Pons (tissue), 1 donor: ENCODE measurements at places on chromosomes 2 and 18.

DNA sequence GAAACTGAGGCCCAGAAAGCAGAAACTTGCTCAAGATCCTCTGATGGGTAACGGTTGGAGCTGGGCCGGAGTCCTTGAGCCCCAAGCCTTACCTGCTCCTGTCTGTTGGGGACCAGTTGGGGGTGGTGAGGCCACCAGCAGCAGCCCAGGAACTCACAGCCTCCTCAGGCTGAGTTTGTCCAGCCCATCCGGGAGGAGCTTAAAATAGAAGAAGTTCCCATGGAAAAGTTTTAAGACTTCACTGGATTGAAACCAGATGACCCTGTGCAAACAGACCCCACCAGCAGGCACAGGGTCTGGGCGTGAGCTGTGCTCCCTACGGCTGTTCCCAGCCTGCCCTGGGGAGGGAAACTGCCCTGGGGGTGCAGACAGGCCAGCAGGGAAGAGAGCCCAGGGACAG lies 40.6 kb upstream of the FOSL2 start:
- DNase-seq = no peak

DNA sequence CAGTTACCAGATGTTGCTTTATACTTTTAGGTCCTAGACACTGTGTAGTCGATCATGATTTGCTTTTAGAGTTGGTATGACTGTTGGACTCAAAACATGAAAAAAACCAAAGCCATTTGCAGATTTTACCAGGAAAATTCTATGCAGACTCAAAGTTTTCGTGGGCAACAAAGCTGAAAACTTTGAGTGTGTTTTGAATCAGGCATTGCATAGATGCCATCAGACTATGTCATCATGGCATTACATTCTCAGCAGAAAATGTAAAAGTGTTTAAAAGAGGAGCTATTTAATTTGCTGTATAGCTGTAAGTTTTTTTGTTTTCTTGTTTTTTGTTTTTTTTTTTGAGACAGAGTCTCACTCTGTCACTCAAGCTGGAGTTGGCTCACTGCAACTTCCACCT lies 43.5 kb upstream of the ELAC1 start:
- no peak for DNase-seq

DNA sequence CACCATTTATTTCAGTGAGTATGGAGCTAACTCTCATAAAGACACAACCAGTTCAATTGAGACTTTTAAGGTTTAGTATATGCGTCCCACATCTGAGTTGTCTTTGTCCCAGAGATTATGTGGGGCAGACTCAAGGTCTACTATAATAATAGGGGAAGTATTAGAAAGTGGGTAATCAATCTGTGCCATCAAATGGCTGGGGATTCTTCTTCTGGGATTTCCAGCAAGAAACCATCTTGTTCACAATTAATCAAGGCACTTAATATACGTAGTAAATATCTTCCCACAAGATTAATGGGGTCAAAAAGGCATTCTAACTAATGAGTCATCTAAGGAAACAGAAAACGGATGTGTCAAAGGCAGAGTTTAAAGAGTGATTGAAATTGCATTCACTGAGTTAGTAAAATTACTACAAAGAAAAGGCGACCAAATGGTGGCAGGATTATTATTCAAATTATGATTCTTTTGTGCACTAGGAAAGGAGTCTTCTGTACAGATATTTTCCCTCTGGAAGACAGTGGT lies 179.8 kb upstream of the REG3G start:
- DNase-seq = no peak

DNA sequence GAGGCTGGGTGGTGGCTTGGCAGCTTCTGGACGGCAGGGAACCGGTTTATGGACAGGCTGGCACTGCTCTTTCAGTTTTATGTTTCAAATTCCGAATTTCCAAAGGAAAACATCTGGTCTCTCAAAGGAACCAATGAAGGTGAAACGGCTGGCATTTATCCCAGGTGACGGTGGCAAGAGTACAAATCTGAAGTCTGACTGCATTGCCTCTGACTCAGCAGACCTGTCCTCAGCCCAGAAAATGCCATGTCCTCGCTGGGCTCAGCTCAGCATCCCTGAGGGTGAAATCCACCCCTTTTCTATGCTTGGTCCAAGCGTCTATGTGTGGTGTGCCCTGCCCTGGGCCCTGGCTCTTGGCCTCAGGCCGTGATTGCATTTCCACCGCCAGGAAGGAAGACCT lies 38.1 kb downstream of the NAPG start:
- DNase-seq = peak; percentile 28

DNA sequence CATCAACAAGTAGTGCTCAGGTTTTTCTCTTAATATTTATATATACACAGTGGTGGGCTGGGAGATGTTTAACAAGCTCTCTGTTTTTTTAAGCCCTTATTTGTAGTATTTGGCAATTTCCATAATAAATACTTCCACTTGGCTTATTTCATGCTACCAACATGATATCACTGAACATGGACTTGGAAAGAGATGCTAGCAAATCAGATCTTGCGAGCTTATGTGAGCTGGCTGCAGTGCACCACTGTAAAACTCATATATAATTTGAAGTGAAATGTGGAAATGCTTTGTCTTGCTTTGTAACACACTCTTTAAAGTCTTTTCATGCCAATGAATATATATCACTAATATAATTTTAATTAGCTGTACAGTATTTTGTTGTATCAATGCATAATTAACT lies 155.7 kb downstream of the ALK start:
- no peak for DNase-seq
